ENCODE measurements at places on chromosomes 4 and X. TPM values are rescaled to one million over a fixed set of nuclear protein-coding genes. Genes with fewer than 3 reads are reported as not detected.

The BMP3 gene
- 2.0 TPM for total RNA-seq

The AWAT1 gene
- not detected for total RNA-seq

The PNMA6A gene
- 1.8 TPM for total RNA-seq

The MAGEA8 gene
- not detected for total RNA-seq

The KLF3 gene
- total RNA-seq = 64.9 TPM

The RFC1 gene
- total RNA-seq = 38.1 TPM

The STEEP1 gene
- 24.0 TPM for total RNA-seq

The HAND2 gene
- total RNA-seq = 12.9 TPM

The HDX gene
- 6.0 TPM for total RNA-seq

GRCh38 chr4:158816955-158817354, 48.1 kb downstream of the FNIP2 start:
- no peak for DNase-seq

DNA sequence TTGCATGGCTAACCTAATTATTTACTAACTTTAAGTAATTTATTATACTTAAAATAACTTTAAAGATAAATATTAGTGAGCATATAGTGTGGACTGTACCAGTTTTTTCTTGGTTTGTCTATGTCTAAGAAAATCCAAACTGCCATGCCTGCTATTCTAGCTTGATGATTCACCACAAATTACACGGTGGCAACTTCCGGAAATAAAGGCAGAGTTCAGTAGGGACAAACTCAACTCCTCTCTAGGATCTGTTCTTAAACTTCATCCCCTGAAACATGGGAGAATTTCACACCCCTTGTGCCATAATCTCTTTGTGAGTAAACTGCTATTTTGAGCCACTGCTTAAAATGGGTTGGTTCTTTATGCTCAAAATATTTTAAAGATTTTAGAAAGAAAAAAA, 213.6 kb upstream of the NRK start:
- no peak for DNase-seq

GRCh38 chr4:182749667-182750167, 167.5 kb downstream of the DCTD start:
- no peak for DNase-seq

DNA sequence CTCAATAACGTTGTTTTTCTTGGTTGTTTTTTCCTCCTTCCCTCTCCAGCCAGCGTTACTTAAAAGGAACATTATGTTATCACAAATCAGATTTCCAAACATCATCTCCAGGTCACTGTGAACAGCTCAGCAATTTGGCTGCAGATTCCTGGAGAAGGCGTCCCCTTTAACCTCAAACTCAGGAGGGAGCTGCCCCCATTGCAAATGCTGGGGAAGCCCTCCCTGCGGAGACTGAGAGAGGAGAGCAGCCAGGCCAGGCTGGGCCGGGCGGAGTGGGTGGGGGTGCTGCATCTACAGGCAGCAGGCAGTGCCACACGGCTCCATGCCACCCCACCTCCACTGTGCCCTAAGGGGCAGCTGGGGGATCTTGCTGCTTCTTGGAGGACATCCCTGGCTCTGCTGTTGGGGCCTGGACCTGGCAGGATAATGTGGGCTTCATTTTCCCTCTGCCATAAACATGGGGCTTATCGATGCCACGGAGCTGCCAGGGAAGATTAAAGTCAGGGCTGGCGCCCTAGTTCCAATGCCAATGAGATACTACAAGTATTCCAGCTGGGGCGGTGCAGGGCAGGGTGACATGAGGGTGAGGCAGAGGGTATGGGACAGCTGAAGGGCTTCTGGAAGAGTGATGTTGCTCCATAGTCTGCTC, 148.8 kb downstream of the PJA1 start:
- no peak for DNase-seq

GRCh38 chr4:27316176-27316575, 455.5 kb downstream of the STIM2 start:
- DNase-seq = no peak

DNA sequence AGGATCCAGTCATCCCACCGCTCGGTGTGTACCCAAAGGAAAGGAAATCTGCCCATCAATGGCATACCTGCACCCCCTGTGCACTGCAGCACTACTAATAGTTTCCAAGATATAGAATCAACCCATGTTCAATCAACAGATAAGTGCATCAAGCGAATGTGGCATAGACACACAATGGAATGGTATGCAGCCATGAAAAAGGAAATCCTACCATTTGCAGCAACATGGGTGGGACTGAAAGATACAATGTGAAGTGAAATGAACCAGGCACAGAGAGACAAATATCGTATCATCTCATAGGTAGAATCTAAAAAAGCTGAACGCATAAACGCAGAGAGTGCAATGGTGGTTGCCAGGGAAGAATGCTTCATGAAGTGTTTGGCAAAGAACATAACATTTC, 42.5 kb downstream of the DHRSX start:
- DNase-seq = no peak

- no peak for DNase-seq
These were observed 204.9 kb downstream of the GBA3 start for GRCh38 chr4:22897520-22898108.

DNA sequence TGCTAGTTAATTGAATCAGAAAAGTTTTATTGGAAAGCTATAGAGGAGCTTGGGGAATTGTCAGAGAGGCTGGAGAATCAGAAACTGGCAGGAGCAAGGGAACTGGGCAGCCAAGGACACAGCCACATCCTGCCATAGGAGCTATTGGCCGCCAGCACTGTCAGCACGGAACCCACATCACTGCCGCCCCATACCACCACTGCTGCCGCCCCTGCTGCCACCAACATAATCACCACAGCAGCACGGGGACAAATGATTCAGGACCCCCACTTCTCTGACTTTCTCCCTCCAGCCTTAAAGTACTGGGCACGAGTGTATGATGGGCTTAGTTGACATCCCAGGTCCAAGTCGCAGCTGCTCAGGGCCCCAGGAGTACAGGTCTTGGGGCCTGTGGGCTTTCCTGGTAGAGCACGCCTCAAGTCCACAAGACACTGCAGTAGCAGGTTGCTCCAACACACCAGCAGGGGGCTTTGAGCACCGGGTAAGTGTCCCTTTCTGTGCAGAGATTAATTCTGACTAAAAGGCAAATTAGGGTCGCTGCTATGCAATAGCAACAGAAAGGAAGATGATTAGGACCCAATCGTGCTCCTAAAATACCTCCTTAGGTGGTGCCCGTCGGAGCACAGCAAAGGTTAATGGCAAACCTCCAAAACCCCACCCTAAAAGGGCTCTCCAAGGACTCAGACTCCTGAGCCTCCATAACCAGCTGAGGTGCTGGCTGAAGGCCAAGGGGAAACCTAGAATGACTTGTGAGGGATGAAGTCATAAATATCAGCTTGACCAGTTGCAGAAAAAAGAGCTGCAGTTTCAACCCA, 6.9 kb downstream of the PJA1 start:
- no peak for DNase-seq

DNA sequence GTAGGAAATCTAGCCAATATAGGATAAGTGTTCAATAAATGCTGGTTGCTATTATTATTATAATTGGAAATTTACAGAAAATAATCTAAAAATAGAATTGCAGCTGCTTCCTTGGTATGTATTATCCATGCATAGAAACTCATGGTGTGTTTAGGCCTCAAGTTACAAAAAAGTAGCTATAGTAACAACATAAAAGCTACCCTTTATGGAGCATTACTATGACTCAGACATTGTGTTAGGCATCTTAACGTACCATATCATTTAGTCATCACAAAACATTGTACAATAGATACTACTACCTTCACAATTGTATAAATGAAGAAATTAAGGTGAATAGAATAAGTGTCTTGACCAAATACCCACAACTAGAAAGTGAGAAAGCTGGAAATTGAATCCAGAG, 126.9 kb upstream of the NRK start:
- DNase-seq = no peak

GRCh38 chrX:107146670-107147069, 28.0 kb upstream of the RBM41 start:
- no peak for DNase-seq

DNA sequence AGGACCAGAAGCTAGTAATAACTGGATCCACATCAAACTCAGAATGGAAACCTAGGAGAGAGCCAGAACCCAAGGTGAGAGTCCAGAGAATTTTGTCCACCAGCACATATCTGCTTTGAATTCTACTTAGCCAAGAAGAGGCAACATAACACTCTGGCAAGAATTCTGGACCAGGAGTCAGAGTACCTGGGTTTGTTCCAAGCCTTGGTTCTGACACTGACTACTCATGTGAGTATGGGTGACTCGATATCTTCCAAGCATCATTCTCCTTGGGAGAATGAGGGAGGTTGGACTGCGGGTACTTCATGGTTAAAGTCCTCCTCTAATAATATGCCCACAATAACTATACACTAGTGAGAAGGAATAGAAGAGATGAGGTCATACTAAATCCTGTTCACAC, 144.0 kb upstream of the JADE1 start:
- DNase-seq = no peak

- DNase-seq = no peak
These were observed 981.0 kb upstream of the HS3ST1 start for GRCh38 chr4:12409507-12410190.

GRCh38 chrX:9221781-9222180, 187.9 kb upstream of the FAM9B start:
- no peak for DNase-seq

- DNase-seq = no peak
These were observed 119.8 kb upstream of the SLC34A2 start for GRCh38 chr4:25535701-25536473.

- DNase-seq = no peak
These were observed 124.0 kb upstream of the POF1B start for GRCh38 chrX:85503258-85504158.

DNA sequence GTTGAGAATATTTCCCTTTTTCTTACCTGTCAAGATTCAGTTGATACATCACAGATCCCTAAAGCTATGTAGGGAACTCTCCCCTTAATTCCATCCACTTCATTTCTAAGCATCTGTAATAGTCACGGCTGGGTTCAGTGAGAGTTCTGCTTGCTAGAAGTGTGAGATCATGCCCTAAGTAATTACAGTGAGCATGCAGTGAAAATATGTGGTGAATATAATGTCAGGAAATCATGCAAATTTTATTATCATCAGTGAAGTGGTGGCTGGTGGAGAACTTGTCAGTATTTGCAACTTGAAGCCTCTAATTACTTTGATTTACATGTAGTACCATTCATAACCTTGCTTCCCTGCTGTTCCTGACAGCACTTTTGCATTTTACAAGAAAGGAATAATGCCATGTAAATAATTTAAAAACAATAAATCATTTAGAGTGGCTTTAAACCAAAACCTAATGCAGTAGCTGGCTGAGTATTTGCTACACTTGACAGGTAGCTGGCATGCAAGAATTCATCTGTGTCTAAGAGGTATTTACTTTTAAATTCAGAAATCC, 28.3 kb upstream of the CFAP299 start:
- no peak for DNase-seq

GRCh38 chr4:31974490-31975002, 1254.4 kb downstream of the PCDH7 start:
- no peak for DNase-seq

- DNase-seq = no peak
These were observed 1682.3 kb upstream of the TENM3 start for GRCh38 chr4:180560896-180561295.

DNA sequence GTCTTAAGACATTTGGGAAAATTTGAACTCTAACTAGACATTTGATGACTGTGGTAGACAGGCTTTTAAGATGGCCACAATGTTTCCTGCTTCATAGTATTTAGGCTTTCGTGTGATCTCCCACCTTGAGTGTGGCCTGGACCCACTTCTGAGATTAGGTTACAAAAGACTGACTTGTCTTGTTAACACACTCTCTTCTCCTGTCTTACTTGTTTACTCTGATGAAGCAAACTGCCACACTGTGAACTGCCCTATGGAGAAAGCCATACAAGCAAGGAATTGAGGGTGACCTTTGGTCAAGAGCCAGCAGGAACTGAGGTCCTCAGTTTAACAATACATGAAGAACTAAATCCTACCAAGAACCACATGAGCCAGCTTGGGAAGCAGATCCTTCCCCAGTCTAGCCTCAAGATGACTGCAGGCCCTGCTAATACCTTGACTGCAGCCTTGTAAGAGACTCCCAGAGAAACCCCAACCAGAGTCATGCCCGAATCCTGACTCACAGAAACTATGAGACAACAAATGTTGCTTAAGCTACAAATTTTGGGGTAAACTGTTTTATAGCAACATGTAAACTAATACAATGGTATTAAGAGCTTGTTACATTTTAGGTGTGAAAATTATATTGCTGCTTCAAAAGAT, 20.3 kb downstream of the UBA6 start:
- DNase-seq = no peak

DNA sequence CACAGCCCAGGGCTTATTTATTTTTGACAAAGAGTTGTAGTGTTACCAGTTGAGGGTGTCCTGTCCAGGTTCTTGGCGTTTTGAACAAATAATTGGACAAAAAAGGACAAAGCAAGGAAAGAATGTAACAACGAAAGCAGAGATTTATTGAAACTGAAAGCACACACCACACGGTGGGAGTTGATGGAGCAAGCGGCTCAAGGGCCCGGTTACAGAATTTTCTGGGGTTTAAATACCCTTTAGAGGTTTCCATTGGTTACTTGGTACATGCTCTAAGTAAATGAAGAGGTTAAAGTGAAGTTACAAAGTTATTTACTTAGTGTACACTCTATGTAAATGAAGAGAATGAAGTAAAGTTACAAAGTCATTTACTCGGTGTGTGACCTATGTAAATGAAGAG, 27.8 kb upstream of the OPHN1 start:
- no peak for DNase-seq

GRCh38 chr4:117626664-117627063, 407.6 kb upstream of the NDST3 start:
- DNase-seq = no peak

DNA sequence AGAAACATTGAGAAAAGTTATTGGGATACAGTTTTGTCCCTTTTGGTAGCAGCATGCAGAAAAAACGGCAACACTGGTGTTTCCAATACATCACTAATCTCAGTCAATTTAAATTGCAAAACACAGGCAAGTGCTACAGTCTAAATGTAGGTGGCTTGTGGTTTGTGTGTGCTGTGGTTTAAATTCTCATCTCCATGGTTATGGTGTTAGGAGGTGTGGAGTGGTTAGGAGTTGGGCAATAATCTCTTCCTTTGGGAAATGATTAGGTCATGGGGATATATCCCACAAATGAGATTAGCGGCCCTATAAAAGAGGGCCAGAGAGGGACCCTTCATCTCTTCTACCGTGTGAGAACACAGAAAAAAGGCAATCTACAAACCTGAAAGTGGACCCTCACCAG, 1344.3 kb downstream of the ADGRL3 start:
- no peak for DNase-seq

- DNase-seq = peak; percentile 25
These were observed 778 bp downstream of the CASP3 start for GRCh38 chr4:184648313-184649025.

DNA sequence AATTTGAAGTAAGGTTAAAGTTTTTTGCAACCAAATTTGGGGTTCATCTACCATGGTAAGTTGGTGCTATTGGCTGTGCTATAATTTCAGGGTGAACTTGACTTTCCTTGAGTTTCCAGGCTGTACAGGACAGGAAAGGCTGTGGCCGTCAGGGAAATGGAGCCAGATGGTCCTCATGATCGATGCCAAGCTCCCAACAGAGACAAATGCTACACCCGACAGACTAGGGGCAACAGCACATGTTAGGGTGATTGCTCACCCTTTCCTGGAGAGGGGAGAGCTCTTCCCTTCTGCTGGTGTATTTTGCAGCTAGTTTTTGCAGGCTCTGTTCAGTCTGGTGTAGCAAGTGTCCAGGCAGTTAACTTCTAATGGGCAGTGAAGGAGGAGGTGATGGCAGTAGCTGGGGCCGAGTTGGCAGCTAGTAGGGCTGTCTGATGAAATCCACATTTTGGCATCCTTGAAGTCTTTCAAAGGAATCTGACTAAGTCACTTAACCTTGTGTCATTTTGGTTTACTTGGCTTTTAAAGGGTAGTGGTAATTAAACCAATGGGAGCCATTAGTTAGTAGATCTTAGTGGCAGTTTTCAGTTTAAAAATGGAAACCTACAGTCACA, 47.8 kb downstream of the GAB1 start:
- no peak for DNase-seq

All from omental fat pad (tissue), 4 donors.